ENCODE measurements at places on chromosomes 3 and 15.

DNA sequence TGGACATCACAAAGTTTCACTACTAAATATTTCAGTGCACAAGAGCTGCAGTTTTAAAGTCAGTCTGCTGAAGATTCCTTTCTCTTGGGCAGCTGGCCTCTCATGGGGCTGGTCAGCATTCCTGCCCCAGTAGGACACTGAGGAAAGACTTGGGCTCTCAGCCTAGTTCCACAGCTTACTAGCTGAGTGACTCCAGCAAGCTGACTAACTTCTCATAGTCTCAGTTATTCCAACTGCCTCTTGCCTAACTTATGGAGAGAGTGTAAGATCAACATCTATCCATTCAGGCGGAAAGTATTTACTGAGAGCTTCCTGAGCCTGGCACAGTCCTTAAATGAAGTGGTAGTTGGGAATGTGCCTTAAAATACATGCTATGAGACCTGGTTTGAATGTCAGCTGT, 27.0 kb downstream of the TM4SF4 start:
- DNase-seq: no peak

DNA sequence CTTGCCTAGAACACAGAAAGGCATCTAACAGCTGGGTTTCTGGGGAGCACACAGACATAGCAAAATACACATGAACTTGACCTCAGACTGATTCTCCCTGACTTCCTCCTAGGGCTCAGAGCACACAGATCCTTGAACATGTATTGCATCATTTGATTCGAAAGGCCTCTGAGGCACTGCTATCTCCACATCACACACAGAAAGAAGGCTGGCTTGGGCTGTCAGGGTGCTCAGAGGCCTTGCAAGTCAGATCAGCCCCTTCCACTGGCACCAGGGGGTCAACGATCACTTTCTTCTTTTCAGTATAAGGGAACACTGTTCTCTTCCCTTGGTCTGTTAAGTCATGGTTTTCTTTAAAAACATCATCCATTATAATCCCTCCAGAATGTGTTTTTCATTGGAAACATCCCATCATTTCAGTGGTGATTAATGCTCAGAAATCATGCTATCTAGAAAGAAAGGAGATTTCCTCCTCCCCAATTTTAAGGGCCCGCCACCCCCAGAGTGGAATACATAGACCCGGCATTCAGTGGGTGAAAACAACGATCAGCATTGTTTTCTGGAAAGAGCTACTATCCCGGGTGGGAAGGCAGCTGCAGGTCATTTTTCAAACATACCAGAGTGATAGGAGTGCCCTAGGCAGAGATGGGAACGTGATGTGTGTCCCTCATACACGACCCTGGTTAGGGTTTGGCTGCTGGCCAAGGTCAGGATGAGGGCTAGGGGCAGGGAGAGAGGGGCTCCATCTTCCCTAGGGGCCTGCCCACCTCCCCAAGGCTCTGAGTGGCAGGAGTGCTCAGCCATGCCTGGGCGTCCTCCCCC, 253.3 kb upstream of the LYSMD4 start:
- no peak for DNase-seq

DNA sequence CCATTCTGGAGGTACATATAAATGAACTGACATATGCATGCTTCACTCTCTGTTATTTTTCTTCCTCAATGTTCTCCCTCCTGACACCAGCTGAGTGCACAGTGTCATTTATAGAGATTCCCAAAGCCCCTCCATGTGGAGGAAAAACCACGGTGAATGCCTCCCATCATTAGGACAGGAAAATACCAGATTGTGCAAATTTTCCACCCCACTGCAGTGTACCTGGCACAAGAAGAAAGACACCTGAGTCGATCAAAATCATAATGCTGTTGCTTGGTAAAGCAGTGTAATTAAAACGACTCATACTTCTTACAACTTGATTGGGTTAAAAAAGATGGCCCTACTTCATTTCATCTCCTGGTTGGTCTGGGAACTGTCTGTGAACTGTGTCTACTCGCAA, 290.6 kb downstream of the IL5RA start:
- DNase-seq: no peak

DNA sequence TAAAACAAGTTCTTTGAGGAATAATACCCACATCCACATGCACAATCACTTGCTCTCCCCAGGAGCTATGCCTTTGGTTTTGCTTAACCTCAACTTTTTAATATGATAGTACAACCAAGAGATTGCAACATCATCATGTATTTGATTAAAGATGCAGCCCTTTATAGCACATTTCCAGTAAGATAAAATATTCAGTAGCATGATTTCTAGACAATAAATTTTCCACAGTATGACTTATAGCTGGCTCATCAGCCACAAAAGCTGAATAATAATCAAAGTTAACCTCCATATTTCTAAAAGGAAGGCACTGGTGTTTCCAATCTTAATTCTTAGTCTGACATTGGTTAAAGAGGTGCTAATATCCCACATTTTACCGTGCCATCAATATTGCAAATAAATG, 622.5 kb downstream of the TBL1XR1 start:
- DNase-seq: no peak

GRCh38 chr3:154684440-154684839, 254.4 kb upstream of the GPR149 start:
- DNase-seq: no peak

GRCh38 chr3:133833880-133834620, 28.4 kb downstream of the SRPRB start:
- DNase-seq: no peak

DNA sequence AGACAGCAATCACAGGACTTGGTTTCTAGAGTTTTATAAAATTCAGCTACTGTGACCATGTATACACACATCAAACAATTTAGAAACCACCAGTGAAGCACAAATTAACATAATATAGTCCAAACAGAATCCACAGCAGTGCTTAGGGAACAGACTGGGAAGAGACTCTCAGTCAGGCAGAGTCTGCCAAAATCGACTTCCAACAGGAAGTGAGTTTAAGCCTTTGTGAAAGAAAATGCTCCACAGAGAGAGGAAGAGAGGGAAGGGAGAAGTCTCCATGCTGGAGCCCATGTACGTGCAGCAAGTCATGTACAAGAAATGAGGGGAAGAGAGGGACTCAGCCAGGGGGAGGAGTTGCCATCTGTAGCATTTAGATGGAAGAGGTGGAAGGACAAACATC, 172.6 kb downstream of the IL5RA start:
- DNase-seq: no peak

DNA sequence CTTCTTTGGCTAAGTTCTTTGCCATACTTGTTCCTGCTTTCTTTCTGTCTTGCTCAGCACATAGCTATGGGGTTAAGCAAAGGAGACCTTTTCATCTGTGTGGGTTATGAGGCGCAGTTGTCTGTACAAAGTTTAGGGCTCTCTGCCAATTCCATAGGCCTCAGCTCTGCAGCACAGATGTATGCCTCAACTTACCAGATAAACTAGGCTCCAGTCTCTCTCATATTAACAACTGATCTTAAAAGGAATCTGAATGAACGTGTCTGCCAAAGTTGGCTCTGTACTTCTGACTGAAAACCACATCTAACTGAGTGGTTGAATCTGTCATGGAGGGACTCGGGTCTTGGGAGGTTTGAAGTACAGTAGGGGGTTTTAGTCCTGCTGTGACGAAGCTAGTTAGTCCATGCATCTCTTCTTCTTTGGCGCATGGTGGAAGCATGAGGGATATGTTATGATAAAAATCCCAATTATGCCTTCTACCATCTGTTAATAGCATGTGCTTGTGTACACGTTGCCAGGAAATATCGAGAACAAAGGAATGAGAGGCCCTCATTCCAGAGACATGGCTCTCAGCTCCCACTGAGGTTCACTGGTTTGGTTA, 114.6 kb upstream of the TSC22D2 start:
- DNase-seq: no peak

DNA sequence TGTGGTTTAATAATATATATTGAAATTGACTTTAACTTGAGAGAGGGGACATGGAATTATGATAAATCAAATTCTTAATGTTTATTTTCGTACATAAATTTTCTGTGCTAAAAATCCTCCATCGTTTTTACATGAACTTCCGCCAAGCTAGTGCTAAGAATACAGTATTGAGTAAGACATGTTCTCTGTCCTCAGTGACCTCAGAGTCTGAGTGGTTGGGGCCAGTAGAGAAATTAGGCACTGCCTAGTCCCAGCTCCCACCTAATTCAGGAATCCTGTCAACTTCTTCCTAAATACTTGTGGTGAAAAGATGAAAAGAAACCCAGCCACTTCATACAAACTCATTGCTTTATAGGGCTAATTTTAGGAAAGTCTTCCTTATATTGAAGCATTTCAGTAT, 110.3 kb downstream of the PPP2R3A start:
- DNase-seq: no peak

DNA sequence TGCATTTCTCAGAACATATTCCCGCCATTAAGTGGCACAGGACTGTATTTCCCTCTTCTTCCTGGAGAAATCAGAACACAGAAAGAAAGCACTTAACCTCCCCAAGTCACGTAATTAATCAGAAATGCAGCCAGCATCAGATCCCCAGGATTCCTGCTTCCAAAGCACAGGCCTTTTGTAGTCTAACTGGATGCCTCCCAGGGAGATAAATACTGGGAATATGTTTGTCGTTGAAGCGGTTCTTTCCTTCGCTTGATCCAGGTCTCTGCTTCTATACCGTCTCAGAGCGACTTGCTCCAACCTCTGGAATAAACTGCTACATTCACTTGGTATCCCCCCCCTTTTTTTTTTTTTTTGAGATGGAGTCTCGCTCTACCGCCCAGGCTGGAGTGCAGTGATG, 198.6 kb downstream of the KBTBD8 start:
- DNase-seq: no peak

GRCh38 chr15:40948706-40949473, 4.4 kb upstream of the CHAC1 start:
- no peak for DNase-seq

- no peak for DNase-seq
Measured at GRCh38 chr3:153835540-153835939, 285.6 kb upstream of the ARHGEF26 start.

- DNase-seq: no peak
Measured at GRCh38 chr15:89087161-89087829, 961 bp upstream of the ABHD2 start.

DNA sequence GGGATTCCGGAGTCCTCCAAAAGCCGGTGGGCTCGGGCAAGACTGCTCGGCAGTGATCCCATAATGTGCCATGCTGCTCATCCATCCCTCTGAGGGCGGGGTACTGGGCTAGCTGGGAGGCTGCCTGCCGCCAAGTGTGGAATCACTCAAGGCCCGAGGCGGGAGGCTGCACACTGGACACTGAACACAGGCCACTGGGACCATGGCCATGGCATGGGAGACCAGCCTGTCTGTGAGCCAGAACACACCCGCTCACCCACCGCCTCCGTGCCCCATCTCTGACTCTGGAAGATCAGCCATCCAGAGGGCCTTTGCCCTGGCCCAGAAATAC, 1.4 kb downstream of the C3orf22 start:
- DNase-seq: no peak

DNA sequence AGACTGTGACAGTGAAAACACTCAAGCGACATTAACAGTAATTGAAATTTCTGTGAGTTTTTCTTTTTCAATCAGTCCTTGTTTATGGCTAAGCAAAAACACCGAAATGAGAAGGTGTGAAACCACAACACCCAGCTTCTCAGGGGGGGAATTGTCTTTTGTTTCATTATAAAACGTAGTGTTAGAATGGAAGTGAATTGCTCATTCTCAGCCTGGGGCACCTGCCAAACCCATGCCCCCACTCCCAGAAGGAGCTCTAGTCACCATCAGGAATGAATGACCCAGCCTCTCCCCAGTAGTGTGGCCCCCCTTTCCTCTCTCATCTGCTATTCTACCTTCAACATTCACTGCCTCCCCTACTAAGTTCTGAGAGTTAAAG, 185.8 kb upstream of the CFAP20DC start:
- DNase-seq: no peak

DNA sequence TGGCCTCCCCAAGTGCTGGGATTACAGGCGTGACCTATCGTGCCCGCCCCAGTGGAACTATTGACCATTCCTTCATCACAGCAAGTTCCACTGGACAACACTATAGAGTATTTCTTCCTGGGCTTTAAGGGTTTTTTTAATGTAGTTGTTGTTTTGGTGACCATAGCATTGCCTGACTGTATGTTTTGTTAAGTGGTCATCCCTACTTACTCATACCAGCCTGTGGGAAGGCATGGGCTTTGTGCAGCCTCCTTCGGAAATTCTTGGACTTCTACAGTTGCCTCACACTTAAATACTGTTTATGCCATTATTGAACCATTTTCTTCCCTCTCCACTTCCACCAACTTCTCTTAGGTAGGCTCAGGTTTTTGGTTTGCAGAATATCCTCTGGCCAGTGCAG, 19.9 kb upstream of the ALPK3 start:
- no peak for DNase-seq

Data from NCI-H2029 treated with DMSO at 0.1 percent for 48 hours (cell line).